ENCODE measurements at places on chromosomes 11 and 22.
A peak's percentile ranks its signal among the peaks of the same experiment; 100 is the strongest.

DNA sequence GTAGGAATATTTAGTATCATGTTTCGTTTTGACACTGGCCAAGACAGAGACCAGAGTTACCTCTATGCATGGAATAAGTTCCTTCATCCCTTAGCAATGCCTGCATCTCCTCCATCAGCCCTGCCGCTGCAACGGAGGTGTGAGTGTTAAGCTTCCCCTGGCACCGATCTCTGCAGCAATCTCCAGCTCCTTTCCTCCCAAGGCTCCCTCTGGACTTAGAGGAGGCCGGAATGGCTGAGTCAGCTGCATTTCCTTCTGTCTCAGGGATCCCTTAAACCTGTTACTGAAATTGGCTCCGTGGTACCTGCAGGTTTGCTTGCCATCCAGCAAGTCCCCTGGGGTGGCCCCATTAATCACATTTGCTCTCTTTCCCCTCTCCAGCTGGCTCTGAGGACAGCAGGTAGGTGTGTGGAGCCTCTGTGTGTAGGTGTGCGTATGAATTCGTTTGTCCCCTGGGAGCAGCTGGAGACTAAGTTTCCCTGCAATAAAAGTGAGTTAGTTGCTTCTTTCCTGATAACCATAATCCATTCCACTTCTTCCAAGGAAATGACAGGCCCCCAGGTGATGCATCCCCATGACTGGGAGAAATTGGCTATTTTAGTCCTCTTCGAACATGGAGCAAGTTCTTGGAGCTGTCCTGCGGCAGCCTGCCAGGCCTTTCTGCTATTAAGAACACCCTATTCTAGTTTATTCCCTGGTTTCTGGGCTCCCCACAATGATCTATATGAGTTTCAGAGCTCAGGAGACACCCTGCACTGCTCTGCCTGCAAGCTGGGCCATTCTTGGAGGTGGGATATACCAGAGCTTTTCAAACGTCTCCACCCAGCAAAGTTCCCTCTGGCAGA lies 457.2 kb upstream of the CADM1 start:
- DNase-seq, result peak; percentile 38

DNA sequence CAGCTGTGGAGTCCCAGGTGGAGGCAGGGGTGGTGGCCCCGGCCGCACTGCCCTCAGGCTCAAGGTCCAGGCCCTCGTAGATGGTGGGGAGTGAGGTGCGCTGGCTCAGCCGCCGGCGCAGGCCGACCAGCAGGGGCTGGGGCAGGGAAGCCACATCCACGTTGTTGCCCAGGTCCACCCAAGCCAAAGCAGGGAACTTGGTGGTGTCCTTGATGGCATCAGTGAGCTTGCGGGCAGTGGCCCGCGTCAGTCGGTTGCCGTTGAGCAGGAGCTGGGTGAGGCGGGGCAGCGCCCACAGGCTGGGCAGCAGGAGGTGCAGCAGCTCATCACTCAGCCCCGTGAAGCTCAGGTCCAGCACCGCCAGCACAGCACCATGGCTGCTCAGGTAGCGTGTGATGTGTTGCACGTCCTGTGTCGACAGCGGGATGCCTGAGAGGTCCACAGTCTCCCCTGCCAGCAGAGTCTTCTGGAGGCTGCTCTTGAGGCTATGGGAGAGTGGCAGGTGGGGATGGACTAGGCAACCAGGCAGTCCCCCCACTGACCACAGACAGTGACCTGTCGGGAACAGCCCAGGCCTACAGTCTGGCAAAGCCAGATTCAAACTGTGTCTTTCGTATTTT lies 6.8 kb downstream of the LRRC75B start:
- DNase-seq, result no peak

- DNase-seq, result no peak
Measured at GRCh38 chr11:88618327-88619070, 281.0 kb upstream of the CTSC start.

DNA sequence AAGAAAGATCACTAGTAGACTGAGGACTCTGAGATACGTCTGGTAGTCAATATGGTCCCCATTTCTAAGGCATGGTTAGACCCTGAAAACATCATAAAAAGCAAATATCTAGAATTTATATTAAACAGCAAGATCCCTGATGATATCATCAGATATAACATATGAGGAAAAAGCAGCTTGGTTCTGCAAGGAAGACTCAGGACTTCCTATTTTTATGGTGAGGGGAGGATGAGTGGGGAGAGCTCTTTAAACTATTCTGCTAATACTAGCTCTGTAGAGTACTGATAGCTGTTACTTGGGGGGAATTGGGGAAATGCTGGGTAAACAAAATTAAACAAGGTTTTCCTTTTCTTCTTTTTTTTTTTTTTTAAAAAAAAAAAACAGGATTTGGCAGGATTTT lies 235.8 kb downstream of the SWAP70 start:
- no peak for DNase-seq

DNA sequence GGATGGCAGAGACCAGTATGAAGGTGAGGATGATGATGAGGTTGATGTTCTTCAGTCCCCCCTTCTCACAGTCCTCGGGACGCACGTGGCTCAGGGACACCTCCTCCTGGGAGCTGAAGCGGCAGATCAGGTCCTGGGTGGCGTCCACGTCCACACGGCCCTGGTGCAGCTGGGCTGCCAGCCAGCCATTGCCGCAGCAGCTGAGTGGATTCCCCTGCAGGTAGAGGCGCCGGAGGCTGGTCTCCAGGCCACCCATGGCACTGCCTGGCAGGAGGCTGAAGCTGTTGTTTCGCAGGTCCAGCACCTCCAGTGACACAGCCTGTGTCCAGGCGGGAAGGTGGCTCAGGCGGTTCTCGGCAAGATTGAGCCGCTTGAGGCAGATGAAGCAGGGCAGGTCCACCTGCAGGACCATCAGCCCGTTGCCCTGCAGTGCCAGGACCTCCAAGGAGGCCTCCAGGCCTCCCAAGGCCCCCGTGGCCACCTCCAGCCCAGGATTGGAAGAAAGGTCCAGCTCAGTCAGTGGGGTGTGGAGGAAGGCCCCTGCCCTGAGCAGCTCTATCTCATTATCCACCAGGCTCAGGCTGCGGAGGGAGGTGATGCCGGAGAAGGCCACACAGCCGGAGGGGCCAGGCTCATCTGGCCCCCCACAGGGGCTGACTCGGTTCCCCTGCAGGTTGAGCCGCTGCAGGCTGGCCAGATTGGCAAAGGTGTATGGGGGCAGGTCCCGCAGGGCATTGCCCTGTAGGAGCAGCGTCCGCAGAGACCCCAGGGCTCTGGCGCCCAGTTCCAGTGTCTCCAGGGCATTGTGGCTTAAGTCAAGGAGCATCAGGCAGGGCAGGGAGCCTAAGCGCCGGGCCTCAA lies 10.6 kb downstream of the LRRC32 start:
- DNase-seq, result no peak

- DNase-seq, result no peak
Measured at GRCh38 chr11:116175707-116176106, 597.1 kb downstream of the BUD13 start.

- no peak for DNase-seq
Measured at GRCh38 chr11:80816966-80817365, 1376.1 kb upstream of the TENM4 start.

All from astrocyte of the hippocampus (primary cell).